D721Med (cell line): ENCODE measurements at places on chromosomes 3 and 15.

- no peak for DNase-seq
These were observed 452.1 kb upstream of the RASGRP1 start for GRCh38 chr15:39016706-39017105.

- DNase-seq = no peak
These were observed 243.5 kb downstream of the CLSTN2 start for GRCh38 chr3:140178482-140178881.

DNA sequence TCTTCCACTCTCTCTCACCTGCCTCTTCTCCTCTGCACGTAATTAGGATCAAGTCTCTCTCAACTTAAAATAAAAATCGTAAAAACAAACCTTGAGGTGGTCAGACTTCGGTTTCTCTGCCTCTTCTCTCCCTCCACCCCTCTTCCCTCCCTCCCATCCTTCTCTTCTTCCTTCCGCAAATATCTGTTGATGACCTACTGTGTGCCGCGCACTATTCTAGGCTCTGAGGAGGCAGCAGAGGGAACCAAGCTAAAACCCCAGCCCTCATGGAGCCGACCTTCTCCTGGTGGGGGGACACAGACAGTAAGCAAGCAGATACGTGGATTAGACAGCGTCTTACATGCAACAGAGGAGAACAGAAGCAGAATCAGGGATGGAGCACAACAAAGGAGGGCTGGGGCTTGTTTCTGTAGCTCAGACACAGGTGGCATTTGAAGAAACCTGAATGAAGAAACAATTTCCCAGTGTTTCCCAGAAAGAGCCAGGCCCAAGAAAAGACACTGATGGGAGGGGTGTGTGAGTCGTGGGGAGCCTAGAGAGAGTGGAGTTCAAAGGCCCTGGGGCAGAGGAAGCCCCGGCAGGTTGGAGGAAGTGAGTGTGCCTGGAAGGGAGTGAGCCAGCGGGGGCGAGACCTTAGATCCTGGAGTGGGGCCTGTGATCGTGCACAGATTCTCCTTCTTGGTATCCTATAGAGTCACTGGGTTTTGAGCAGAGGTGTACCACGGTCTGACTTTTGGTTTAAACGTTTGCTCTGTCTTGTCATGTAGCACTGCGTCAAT is 80.5 kb downstream of the TOP2B start:
- no peak for DNase-seq

GRCh38 chr3:25297667-25298585 is 130.1 kb upstream of the RARB start:
- no peak for DNase-seq

- DNase-seq = no peak
These were observed 1.7 kb upstream of the CLN6 start for GRCh38 chr15:68231102-68231818.

- DNase-seq = no peak
These were observed 64.9 kb downstream of the TBC1D2B start for GRCh38 chr15:78012643-78013077.

GRCh38 chr15:88388686-88389085 is 78.5 kb downstream of the MRPL46 start:
- DNase-seq = no peak
